Esophagus mucosa (tissue), 1 donor: ENCODE measurements at places on chromosomes 12 and 14. TPM values are rescaled to one million over a fixed set of nuclear protein-coding genes. Genes with fewer than 3 reads are reported as not detected.

ABHD12B gene
- total RNA-seq, result 0.32 TPM

KRT4 gene
- 1,080 TPM for total RNA-seq

TPPP2 gene
- not detected for total RNA-seq

CD27 gene
- total RNA-seq, result 0.40 TPM
